ENCODE measurements at places on chromosomes 11 and 22.

- peak; percentile 29 for DNase-seq
Measured at GRCh38 chr22:30754971-30755758, 60.5 kb downstream of the OSBP2 start.

GRCh38 chr11:26599876-26600434, 27.9 kb upstream of the MUC15 start:
- no peak for DNase-seq

GRCh38 chr11:2776351-2777061, 76.7 kb upstream of the KCNQ1OT1 start:
- DNase-seq: no peak

DNA sequence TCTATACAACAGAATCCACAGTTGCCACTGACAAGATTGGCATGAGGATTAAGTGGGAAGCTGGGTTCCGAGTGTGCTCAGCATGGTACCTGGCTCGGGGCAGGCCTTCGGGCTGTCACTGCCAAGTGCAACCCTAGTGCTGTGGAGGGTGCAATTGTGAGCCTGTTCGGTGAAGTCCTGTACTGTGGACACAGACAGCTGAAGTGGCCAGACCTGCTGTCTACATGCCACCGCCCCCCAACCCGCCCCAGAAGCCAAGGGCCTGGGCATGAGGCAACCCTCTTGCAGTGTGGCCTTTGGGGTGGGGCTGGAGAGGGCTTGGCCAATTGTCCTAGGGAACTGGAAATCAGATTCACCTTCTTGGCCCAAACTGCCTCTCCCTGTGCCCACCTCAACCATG, 15.6 kb upstream of the SHISAL1 start:
- no peak for DNase-seq

GRCh38 chr11:107606141-107606540, 15.2 kb downstream of the ELMOD1 start:
- no peak for DNase-seq

DNA sequence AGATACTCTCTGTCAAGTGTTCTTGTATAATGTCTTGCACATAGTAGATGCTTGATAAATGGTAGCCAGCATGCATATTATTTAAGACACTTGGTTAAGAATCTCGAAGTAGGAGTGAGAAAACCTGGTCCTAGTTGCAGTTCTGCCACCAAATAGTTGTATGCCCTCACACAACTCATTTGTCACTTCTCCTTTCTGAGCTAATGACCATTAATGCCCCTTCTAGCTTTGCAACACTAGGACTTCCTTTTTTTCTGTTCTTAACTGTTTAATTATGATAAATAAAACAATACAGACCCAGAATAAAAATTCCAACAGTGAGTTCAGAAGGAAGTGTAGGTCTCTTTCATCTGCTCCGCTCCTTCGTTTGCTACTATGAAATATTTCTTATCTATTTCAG, 453.6 kb downstream of the TMEM135 start:
- no peak for DNase-seq

GRCh38 chr22:22155607-22156006, 89.0 kb upstream of the VPREB1 start:
- no peak for DNase-seq

DNA sequence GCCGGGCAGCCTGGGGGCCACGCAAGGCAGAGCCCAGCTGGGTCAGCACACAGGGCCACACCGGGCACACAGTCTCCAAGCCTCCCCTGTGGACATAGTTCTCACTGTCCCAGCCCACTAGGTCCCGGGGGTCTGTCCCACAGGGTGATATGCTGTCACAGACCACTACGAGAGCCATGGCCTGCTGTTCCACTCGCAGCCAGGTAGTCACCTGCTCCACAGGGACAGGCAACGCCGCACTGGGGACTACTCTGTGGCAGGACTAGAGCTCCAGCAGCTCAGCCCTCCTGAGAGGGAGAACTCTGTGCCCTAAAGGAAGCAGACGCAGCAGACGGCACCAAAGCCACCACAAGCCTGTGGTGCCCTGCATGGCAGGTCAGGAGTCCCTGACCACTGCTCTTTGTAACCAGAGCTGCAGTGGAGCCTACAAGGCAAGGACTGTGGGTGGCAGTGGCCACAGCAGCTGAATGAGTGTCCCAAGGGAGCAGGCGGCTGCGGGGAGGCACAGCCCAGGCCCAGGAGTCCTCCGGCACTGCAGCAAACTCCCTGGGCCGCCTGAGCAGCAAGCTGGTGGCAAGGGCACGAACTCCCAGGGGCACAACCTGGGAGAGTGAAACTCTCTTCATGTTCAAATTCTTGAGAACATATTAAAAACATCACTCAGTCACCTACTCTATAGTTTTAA, 171.2 kb upstream of the GRK3 start:
- no peak for DNase-seq

DNA sequence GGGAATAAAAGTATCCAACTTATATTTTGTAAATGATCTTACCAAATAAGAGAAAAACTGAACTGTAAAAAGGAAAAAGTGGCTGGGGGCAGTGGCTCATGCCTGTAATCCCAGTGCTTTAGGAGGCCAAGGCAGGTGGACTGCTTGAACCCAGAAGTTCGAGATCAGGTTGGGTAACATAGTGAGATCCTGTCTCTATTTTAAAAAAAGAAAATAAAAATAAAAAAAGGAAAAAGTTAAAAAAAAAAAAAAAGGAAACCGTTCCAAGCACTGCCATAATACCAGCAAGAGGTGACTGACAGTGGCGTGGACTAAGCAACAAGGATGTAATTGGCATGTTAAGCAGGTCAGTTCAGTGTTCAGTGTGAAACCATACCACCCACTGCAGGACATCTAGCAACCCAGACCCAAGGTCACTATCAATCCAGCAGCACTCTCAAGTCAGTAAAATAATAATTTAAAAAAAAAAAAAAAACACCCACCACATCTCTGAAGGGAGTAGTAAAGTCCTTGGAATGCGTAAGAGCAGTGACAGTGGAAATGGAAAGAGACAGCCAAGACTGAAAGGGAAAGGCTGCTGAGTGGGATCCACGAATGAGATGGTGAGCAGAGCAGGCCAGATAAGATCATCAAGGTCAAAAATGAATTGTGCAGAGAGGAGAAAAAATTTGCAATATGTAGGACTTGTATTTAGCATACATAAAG, 43.6 kb downstream of the MAPK1 start:
- DNase-seq: no peak

GRCh38 chr22:27850000-27850521, 48.5 kb upstream of the MN1 start:
- no peak for DNase-seq

DNA sequence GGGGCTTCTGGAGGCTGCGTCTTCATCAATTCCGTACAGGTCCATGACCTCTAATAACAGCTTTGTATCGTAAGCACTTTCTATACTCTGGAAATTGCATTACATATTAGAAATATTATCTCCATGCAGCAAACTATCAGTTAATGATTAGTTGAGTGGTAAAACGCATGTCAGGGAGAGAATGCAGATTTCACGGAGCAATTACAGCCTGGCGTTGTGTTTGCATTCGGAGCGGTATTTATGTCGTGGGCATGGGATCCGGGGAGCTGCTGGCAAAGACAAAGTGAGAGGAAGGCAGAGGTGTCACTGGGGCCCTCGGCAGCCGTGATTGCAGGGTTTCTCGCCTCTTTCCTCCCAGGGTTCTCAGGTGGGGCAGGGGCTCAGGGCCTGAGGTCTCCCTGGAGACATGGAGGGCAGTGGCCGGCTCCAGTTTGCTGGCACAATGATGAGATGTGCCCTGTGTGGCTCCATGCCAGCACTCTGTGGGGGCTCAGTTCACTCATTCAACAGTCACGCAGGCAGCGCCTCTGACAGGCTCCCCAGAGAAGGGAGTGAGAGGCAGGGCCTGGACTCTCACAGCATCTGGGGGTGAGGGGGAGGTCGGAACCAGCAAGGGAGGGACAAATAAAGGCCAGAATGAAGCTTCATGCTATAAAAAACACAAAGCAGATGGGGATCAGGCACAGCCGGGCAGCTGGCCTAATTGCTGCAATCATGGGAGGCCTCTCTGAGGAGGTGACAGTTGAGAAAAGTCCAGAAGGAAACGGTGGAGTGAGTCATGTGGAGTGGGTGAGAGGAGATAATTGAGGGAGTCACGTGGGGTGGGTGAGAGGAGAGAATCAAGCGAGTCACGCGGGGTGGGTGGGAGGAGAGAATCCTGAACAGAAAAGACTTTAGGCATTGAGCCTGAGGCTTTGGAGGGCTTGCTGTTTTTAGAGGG, 1002.7 kb downstream of the BRD1 start:
- no peak for DNase-seq

DNA sequence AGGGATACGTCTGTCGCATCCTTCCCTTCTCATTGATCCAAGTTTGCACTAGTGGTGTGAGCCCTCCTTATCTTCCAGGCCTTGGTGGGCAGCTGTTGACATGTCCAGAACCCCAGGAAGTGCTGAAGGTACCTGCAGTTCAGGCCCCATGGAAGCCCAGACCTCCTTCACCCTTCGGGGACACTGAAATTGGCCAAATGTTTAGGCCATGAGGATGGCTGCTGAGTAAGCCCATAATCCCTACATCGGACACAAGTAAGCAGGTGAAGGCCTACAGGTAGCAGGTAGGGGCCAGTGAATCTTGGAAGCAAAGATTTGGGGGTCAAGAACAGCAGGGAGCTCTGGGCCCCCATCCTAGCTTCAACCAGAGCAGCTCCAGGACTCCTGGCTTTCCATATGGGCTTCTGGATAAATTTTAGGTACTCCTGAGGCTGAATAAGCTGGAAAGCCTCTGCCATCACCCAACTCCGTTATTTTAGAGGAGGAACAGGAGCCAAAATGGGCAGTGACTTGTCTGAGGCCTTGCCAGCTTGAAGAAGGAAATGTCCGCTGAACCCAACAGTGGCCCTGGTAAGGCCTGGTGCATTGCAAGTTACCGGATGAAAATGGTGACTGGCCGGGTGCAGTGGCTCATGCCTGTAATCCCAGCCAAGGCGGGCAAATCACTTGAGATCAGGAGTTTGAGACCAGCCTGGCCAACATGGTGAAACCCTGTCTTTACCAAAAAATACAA, 45.2 kb downstream of the MORC2 start:
- DNase-seq: no peak

DNA sequence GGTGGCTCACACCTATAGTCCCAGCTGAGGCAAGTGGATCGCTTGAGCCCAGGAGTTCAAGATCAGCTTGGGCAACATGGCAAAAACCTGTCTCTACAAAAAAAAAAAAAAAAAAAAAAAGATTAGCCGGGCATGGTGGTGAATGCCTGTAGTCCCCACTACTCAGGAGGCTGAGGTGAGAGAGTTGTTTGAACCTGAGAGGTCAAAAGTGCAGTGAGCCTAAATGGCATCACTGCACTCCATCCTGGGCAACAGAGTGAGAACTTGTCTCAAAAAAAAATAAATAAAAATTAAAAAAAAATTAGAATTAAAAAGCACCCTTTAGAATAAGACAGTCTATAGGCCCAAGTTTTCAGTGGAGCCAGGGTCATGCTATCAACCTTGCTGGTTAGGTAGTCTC, 95.5 kb downstream of the PDHX start:
- DNase-seq: no peak

DNA sequence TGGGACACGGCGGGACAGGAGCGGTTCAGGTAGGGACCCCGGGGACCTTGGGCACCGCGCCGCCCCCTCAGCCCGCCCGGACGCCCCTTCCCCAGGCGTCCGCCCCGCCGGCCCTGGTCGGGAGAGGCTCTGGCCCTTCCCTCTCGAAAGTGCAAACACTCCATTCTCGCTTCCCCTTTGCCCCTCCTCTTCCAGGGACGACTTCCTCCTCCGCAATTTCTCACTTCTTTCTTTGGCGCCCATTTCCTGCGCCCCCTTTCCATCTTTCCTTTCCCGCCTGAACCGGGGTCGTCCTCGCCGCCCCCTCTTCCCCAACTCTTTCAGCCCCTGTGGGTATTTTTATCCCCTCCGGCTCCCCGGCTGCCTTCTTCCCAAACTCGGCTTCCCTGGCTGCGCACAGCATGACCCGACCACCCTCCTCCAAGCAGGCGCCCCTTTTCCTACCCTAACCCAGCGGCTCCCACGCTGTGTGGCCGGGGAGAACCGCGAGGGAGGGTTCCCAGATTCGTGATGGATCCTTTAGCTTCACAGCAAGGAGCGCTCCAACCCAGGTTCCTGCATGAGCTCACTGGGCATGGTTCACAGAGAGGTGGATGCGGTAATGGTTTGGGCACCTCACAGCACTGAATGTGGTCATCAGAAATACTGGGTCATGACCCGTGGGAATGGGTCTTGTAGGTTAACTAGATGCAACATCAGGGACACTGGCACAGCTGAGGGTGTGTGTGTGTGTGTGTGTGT, 689 bp downstream of the RAB39A start:
- DNase-seq: no peak

DNA sequence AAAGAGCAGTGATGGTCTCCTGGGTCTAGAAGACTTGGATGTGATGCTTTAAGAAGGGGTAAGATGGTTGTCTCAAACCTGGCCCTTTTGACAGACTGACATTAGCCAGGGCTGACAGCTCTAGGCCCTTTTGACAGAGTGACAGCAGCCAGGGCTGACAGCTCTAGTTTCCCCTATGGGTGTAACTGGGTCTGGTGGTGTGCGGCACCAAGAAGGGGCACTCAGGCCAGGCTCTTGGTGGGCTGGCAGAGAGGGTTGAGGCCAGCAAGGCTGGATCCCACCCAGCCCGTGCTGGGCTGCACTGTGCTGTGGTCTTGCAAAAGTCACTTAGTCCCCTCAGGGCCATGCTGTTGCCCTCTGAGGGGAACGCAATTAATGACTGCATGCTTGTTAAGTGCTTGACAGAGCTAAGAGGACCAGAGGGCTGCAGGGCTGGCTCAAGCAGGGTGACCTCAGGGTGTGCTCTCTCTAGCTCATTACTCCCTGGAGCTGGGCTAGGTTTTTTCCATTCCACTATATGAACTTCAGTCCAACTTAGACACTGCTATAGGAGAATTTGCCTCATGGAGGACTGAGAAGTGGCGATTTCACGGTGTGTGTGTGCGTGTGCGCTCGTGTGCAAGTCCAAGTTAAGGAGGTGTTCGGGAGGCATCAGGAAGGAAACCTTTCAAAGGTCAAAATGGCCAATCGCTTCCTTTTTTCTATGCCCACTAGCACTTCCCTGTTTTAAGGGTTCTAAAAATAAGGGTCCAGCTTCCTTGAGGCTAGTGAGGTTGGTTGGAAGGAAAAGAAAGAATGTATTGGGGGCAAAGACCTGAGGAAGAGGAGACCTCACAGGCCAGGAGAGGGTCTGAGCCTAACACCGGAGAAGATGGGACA, 4.4 kb downstream of the UBASH3B start:
- no peak for DNase-seq

GRCh38 chr11:131734871-131735270, 364.5 kb downstream of the NTM start:
- no peak for DNase-seq

DNA sequence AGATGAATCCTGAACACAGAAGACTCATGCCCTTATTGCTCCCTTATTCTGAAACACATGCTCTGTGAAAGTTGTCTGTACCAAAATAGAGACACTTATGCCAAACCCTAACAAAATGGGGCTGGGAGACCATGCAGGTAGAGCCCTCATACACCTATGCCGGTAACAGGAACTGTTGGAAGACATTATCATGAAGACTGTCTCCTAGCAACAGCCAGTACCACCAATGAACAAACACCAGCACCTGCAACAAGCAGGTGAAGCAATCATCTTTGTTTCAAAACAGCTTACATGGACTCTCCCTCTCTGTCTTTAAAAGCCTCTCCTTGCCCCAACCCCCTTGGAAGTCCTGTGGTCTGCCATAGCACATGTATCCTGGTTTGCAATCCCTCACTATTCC, 17.2 kb downstream of the SLC5A4 start:
- DNase-seq: no peak
